ENCODE measurements at places on chromosomes 4 and X.

GRCh38 chrX:107713543-107714205 lies 61.9 kb downstream of the TSC22D3 start:
- DNase-seq: no peak

DNA sequence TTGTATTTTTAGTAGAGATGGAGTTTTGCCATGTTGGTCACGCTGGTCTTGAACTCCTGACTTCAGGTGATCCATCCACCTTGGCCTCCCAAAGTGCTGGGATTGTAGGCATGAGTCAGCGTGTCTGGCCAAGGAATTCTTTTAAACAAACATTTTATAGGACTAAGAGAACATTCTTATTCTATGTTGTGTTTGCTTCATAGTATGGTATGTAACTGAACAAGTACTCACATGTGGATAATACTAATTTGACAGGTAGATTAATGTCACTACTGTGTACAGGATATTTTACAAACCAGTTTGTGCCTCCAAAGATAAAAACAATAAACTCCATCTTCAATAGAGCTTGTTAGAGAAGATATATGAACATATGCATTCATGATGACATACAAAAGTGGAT lies 1353.4 kb downstream of the PCDH7 start:
- DNase-seq: no peak

GRCh38 chr4:22072726-22073125 lies 124.2 kb upstream of the KCNIP4 start:
- DNase-seq: no peak

GRCh38 chr4:7172946-7173345 lies 19.4 kb upstream of the SORCS2 start:
- no peak for DNase-seq

DNA sequence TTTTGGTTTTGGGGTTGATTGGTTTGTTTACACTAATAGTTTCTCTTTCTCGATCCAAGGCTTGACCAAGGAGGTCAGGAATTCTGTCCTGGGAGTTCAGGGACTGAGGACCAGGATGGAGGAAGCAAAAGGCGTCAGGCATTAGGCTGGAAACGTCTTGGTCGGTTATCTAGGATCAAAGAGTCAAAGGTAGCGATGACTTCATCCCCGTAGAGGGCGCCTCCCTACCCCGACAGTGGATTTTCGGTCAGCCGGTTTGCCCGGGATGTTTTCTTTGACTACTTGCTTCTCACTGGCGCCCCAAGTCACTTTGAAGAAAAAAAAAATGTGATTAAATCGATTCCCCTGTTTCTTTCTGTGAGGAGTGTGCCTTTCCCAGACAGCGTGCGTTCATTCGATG lies 980 bp upstream of the FHDC1 start:
- DNase-seq: peak; percentile 66

DNA sequence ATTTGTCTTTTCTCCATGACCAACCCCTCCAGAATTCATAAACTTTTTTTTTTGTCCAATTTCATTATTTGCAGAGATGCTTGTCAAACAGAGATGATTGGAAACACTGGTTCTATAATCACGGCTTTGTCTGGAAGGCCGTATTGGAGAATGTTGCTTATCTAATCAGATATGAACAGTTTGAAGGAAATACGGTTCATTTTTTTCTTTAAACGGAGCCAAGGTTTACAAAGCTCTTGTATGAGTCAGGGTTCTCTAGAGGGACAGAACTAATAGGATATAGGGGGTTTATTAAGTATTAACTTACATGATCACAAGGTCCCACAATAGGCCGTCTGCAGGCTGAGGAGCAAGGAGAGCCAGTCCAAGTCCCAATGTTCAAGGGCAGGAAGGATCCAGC lies 1415.8 kb downstream of the C4orf33 start:
- no peak for DNase-seq

GRCh38 chrX:53075011-53075410 lies 7.2 kb upstream of the TSPYL2 start:
- no peak for DNase-seq

GRCh38 chr4:19051831-19052230 lies 1030.3 kb upstream of the LCORL start:
- DNase-seq: no peak

- DNase-seq: no peak
Observed at GRCh38 chr4:148649652-148650331, 207.6 kb upstream of the NR3C2 start.

All from LoVo (cell line).